ENCODE measurements at places on chromosomes 7 and 10.

- no peak for DNase-seq
Observed at GRCh38 chr7:106346167-106346677, 61.4 kb upstream of the NAMPT start.

DNA sequence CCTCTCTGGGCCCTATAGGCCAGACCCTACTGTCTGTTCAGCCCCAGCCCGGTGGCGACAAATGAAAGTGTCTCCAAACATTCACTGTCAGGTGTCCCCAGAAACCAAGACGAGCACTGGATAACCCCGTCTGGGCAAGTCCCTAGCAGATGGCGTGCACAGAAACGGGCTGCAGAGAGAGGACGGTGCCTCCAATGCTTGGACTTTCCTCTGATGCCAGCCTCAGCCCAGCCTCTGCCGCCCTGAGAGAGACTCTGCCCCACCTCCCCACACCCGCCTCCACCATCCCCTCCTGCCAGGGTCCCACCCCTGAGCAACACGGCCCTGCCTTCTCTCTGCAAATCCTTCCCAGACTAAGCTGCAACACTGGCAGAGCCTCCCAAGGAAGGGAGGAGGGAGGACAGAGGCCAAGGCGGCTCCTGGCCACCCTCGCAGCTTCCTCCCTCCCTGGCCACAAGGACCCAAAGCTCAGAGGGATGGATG is 7.4 kb upstream of the LFNG start:
- DNase-seq, result no peak

GRCh38 chr10:103333934-103334520 is 16.9 kb downstream of the PCGF6 start:
- no peak for DNase-seq

DNA sequence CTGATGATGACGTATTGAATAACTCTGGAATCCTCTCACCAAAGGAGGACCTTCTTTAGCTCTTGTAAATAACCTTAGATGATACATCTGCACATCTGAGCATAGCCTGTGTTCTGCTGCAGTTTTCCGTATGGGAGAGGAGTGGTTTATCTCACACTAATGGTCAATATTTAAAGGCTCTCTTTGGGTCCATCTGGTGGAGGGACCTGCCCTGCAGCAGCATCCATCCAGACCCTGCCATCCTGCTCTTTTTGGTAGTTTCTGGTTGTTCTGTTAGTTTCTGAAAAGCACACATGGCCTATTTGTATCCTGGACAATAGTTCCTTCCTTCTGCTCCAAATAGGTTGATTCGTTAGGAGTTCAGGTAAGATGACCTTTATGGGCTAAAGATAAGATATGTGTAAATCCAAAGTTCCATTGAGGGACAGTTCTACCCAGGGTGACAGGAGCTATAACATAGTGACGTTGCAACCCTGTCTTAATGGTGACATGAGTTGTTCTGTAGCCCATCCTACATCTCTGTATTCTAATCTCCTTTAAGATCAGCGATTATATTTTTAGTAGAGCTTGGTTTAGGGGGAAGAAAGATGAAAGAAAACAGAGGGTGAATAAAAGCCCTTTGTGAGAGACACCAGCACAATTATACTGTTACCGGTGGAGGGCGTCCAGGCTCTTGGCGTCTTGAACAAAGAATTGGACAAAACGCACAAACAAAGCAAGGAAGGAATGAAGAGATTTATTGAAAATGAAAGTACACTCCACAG is 60.0 kb upstream of the KLF14 start:
- no peak for DNase-seq

DNA sequence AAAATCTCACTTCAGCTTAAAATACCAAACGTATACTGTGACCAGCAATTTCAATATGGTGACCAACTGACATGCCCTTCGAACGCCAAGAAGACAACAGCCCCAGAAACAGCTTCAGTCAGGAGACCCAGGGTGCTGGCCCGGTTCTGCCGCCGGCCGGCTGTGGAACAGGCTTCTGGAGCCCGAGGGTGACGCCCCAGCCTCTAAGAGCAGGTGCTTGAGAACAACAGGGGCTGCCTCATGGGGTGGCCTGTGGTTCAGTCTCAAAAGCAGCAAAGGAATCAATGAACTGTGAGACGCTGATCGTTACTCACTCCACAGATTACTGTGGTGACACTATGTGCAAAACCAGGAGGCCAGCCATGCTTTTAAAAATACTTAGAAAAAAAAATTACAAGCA is 17.3 kb downstream of the GPER1 start:
- no peak for DNase-seq

- no peak for DNase-seq
Observed at GRCh38 chr10:45442662-45443061, 68.6 kb downstream of the ALOX5 start.

- DNase-seq, result no peak
Observed at GRCh38 chr7:33813331-33813730, 92.0 kb upstream of the BMPER start.

DNA sequence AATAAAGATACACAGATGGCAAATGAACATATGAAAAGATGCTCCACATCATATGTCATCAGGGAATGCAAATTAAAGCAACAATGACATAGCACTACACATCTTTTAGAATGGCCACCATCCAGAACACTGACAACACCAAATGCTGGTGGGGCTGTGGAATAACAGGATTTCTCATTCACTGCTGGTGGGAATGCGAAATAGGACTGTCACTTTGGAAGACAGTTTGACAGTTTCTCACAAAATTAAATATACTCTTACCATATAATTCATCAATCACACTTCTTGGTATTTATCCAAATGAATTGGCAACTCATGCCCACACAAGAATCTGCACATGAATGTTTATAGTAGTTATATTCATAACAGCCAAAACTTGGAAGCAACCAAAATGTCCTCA is 68.2 kb downstream of the NPSR1 start:
- DNase-seq, result no peak

DNA sequence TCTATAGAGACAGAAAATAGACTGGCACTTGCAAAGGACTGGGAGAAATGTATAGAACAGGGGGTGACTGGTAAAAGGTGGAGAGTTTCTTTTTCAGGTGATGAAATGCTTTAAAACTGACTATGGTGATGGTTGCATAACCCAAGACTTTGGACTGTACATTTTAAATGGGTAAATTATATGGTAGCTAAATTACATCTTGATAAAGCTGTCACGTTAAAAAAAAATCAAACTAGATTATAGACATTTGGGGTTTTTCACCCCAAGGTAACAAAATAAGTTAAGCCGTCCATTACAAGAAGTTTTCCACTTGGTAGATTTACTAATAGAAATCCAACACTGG is 24.0 kb downstream of the TMEM209 start:
- DNase-seq, result no peak

GRCh38 chr10:110033701-110034235 is 26.0 kb downstream of the ADD3 start:
- DNase-seq, result no peak

- no peak for DNase-seq
Observed at GRCh38 chr10:119113751-119114732, 10.1 kb downstream of the DENND10 start.

DNA sequence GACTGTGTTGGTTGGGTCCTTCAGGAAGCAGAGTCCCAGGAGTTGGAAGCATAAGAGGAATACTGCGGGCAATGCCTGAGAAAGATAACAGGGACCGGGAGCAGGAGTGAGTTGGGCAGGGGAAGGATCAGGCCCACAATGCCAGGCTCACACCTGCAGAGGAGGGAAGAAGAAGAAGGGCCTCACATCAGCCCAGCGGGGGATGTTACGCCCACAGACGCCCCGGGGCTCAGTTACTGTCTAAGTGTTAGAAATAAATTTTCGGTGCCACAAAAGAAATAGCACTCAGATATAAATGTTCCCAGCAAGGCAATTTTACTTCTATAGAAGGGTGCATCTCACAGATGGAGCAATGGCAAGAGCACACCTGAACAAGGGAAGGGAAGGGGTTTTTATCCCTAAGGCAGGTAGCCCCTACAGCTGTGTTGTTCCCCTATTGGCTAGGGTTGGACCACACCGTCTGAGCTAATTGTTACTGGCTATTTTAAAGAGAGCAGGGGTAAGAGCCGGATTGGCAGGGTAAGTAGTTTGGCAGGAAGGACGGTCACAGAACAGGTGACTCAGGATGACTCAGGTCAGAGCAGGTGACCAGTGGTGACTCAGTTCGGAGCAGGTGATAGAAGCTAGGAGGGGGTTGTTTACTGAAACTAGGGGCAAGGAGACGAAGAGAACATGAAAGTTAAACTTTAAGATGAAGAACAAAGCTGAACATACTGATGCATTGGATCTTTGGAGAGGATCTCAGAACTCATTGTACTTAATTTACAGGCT is at the start of gene NOS3:
TSS of gene NOS3 (plus strand) at position 602 of the 771 bp plus-strand sequence. CDS start 2,787 bp downstream, outside the sequence.
- DNase-seq, result no peak

All from urinary bladder (tissue), 4 donors.